ENCODE measurements at places on chromosomes 11 and 22.

DNA sequence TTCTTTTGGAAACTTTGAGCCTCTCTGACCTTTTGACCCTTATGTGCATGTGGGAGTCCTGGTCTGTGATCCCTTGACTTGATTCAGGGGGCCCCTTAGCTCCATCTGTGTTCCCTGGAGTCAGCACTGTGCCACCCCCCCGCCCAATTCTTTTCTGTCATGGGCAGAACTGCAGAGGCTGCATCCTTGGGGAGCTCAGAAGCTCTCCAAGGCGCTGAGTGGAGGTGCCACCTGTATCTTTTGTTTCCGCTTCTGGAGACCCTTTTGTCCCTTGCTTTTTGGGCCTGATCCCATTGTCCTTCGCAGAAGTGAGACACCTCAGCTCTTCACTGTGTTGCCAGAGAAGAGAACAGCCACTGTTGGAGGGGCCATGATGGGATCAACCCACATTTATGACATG lies 2.4 kb upstream of the PACS1 start:
- no peak for DNase-seq

DNA sequence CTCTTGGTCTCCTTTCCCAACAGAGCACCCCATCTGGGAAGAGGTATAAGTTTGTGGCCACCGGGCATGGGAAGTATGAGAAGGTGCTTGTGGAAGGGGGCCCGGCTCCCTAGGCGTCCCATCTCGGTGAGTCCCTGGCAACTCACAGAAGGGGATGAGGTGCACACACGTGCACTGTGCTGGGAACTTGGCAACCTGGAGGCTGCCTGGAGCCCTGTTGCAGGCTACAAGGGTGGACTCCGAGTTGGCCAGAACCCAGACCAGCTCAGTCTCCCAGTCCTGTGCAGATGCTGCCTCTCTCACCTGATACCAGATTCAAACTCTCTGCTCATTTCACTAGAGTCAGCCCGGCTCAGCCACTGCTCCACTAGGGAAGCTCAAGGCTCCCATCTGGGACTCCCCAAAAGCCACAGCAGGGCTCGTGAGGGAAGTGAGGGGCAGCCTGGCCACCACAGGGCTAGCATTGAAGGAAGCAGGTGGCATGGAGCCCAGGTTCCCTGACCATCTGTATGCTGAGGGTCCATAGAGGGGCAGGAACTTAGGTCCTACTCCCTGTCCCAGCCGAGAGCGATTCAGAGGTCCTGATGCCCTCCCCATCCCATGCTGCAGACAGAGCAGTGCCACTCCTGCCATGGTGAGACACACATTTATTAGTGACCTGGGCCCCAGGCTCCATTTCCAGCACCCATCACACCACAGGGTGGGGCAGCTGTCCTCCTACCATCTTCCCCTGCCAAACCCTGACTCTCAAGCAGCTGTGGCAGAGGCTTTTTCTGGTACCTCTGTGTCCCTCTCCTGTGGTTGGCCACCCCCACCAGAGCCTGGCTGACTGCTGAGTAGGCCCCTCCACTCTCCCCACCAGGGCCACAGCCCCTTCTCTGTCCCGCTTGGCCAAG lies 4.0 kb downstream of the PRR33 start:
- no peak for DNase-seq

GRCh38 chr22:39244136-39244495 lies 666 bp downstream of the PDGFB start:
- DNase-seq: no peak

- no peak for DNase-seq
Observed at GRCh38 chr11:130323452-130324450, 9.0 kb upstream of the ZBTB44 start.

- DNase-seq: no peak
Observed at GRCh38 chr11:17816232-17816931, 81.8 kb downstream of the KCNC1 start.

DNA sequence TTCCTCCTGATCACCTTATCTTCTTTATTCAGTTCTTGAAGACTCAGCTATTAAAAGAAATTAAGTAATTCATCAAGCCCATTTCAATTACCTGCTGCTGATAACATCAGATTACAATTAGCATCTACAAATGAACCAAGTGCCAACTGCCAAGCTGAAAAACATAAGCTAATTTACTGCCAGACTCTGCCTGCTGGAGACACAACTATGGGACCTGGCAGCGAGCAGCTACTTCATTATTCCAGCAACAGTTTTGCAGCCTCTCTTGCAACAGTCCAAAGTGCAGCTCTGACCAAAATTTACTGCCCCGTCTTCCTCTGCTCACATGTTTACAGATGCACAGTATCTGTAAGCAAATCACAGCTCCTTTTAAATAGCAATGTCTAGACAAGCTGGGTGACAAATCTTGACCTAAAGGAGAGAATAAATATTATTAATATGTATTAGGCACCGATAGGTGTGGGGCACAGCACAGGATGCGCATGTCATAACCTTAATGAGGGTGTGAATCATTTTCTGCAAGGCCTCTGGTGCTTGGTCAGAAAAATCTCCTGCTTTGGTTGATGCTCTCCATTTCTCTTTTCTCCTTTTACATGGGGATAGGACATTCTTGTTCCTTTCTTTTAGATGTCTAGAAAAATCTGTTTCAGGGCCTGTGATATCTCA lies 232.2 kb upstream of the PITPNB start:
- DNase-seq: no peak

DNA sequence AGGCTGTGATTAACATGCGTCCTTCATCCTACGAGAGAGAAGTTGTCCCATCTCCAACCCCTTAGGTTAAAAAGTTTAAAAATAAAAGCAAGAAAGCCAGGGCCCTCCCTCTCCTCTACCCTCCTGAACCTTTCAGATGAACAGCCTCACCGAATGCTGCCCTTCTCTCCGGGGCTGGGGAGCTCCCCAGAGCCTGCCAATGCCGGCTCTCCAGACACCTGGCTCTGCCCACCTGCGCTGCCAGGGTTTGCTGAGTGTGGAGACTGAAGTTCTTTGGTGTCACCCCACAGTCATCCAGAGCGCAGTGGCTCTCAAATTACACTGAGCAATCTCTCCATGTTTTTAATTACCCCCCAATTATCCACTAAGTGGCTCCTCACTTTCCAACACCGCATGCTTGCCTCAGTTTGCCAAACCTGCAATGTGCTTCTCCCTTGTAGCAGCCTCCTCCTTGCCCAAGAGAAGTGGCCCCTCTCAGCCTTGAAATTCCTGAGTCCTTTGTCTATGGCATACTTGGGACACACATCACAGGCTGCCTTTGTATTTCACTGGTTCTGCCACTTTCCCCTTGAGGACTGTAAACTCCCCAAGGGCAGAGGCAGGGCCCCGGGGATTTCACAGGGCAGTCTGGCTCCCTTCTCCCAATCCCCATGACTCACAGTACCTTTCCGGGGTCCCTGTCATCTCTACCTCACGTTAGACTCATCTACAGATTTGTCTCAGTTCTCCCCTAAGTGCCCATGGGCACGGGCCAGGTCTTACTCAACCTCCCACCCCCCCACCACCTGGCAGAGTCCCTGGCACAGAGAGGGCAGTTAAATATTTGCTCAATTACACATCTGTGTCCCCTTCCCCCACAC lies 2.0 kb downstream of the MYH9 start:
- DNase-seq: no peak

DNA sequence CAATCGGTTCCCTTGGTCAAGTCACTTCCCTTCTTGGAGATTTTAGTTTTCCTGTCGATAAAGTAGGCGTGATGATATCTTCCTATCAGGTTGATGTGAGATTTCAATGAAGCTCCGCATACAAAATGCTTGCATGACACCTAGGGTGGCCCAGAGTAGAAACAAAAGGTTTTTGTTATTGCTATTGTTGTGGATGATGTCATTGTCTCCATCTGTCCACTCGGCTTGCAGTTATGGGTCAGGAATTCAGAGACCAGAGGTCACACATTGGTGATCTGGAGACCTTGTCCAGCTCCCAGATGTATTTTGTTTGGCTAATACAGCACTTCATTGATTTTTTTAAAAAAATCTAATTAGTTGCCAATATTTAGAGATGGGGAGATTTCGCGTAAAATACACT lies 382.1 kb downstream of the MN1 start:
- DNase-seq: no peak
